ENCODE measurements at places on chromosomes 16 and 17. TPM values are rescaled to one million over a fixed set of nuclear protein-coding genes. Genes with fewer than 3 reads are reported as not detected.

DNA sequence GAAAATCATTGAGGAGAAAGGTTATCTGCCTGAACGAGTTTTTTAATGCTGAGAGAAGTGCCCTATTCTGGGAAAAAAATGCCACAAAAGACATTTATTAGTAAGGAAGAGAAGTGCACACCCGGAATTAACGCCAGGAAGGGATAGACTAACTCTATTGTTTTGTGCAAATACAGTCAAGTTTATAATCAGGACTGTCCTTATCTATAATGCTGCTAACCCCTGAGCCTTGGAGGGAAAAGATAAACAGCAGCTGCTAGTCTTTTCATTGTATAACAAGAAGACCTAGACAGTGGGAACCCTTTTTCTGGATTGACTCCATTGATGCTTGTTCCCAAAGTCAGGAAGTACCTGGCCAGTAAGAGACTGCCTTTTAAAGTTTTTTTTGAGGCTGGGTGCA lies 26.5 kb downstream of the BCAS3 start:
- DNase-seq: no peak
- H3K27ac ChIP-seq: no peak overlapping the region
- no peak overlapping the region for H3K4me3 ChIP-seq

DNA sequence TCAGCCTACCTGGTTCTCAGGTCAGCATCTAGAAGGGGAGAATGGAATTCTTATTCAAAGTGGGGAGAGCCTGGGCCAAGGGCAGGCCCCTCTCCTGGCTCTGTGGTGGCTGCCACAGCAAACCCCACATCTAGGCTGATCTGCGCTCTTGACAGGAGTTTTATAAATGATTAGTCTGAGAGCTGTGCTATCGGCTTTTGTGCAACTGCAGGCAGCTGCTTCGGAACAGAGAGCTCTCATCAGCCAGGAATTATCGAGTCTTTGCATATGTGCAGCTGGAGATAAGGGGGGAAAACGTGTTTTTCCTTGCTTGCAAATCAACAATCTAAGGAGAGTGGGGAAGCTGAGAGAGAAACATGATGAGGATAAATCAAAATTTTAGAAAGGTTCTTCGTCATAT lies 91.7 kb downstream of the HS3ST3A1 start:
- no peaks in the 10 kb centered on the region for H3K36me3 ChIP-seq
- no peak overlapping the region for H3K4me3 ChIP-seq
- DNase-seq: no peak

- H3K4me3 ChIP-seq: no peak overlapping the region
- no peaks in the 10 kb centered on the region for H3K27me3 ChIP-seq
- no peak overlapping the region for H3K27ac ChIP-seq
- H3K4me1 ChIP-seq: no peaks in the 10 kb centered on the region
- DNase-seq: no peak
- no peaks in the 10 kb centered on the region for H3K36me3 ChIP-seq
Observed at GRCh38 chr16:81810894-81811538, 31.9 kb downstream of the PLCG2 start.

DNA sequence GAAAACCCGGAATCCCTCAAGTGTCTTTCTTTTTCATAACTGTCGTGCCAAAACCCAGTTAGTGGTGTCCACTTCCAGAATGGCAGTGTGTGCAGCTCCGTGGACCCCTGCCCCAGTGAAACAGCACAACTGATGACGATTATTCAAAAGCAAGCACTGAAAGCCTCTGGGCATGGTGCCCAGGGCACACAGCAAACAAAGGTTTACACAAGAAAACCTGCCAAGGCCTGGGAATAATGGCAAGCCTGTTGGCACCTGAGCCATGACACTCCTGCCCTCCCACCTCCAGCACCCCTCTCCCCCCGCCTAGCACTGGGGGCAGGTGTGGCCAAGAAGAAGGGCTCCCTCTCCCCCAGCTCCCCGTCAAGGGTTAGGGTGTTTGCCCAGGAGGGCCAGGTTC lies 2.8 kb downstream of the PKMYT1 start:
- no peak overlapping the region for H3K27ac ChIP-seq
- no peak overlapping the region for H3K4me3 ChIP-seq
- peaks cover 35% of the 10 kb centered on the region for H3K27me3 ChIP-seq

GRCh38 chr16:72211110-72211509 lies 39.2 kb upstream of the PMFBP1 start:
- no peaks in the 10 kb centered on the region for H3K36me3 ChIP-seq
- no peak for DNase-seq
- no peaks in the 10 kb centered on the region for H3K4me1 ChIP-seq
- H3K27me3 ChIP-seq: peaks cover 3% of the 10 kb centered on the region
- H3K4me3 ChIP-seq: no peak overlapping the region
- H3K27ac ChIP-seq: no peak overlapping the region

DNA sequence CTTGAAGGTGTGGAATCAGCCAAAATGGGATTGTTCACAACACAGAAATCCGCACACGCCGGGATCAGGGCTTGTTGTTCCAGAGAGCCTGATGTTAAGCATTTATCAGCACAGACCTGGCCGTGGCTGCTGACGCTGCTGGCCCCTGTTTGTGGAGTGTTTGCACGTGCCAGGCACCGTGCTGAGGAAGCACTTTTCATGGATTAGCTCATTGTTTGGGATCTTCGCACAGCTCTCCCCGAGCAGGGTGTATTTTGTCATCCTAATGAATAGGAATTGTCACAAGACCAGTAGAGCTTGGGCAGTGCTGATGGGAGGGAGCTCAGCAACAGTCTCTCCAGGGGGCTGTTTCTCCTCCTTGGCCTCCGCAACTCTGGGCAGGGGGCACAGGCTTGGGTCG lies 160.4 kb upstream of the PLCG2 start:
- peaks cover 8% of the 10 kb centered on the region for H3K36me3 ChIP-seq
- no peak overlapping the region for H3K4me3 ChIP-seq
- no peaks in the 10 kb centered on the region for H3K27me3 ChIP-seq
- H3K27ac ChIP-seq: no peak overlapping the region

KRTAP4-9 gene
- not detected for total RNA-seq

KRT17 gene
- total RNA-seq: not detected

CSH2 gene
- not detected for total RNA-seq

Data from left ventricle myocardium inferior (tissue), 1 donor.